ENCODE measurements at places on chromosomes 5 and 9.

DNA sequence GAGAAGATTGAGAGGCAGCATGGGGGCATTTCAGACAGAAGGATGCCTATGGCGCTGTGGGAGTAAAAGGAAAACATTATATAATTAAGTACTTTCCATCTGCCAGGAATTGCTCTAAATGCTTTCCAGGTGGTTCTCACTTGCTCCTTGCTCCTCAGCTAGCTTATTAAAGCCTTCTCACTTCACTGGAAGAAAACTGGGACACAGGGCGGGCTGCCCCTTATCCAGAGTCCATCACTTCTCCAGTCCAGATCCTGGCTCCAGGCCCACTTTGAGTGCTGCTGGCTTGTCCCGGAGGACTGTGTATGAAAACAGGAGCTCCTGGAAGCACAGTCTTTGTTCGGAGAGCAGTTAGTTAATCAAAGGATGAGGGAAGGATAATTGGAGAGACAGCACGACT lies 409.9 kb upstream of the ADAMTS16 start:
- no peak for DNase-seq

- DNase-seq, result no peak
These were observed 60.1 kb upstream of the UBAC1 start for GRCh38 chr9:136021171-136021871.

GRCh38 chr5:102561894-102562760 lies 63.3 kb upstream of the SLCO6A1 start:
- peak; percentile 3 for DNase-seq

DNA sequence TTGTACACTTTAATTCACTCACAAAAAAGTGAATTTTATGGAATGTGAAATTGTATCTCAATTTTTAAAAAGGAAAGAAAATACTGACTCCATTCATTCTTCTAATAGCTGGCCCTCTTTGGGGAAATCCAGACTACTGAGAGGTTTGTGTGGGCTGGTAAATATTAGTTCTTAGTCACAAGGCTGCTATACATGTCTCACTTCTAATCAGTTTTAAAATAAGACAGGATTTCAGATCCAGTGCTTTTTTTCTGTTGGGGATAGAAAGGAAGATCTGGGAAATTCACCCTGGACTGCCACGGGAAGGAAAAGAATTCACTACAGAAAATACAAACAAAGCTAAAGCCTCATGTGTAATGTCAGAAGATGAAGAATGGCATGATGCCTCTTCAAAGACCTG lies 32.7 kb upstream of the ADAMTSL1 start:
- no peak for DNase-seq

DNA sequence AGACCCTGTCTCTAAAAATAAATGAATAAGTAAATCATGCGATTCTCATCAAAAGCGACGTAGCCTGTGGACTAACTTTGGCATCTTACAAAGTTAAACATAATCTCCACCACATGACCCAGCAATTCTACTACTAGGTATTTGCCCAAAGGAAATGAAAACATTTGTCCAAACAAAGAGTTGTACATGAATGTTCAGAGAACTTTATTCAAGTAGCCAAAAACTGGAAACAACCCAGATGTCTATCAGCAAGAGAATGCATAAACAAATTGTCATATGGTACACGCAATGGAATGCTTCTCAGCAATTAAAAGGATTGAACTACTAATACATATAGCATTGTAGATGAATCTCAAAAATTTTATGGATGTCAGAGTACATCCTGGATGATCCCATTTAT lies 82.6 kb downstream of the ADRB2 start:
- no peak for DNase-seq

DNA sequence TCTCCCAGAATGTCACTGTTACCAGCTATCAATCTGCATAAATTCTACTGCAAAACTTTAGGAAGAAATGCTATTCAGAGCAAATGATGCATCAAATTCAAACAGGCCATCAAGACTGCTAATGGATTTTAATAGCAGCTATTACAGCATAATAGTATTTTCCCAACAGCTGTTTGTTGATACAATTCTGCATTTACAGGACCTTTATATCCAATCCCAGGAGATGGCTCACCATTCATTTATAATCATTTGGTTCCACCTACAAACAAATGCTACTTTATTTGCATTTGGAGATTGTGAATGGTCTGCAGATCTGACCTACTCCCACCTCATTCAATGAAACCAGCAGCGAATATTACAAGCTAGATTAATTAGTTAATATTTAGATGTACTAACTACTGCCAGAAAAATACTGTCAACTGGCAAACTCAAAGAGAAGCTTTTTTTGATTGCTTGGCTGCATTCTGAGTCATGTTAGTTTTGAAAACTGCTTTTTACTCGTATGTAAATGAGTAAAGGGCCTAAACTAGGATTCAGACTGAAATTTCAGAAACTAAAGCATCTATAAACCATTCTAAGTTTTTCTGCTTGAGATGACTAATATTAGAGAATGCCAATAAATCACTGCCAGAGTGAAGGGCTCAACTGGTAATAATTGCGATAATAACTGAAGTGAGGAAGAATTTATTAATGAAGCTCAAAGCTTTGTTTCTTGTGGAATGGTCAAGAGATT lies 7.1 kb upstream of the PCA3 start:
- no peak for DNase-seq

DNA sequence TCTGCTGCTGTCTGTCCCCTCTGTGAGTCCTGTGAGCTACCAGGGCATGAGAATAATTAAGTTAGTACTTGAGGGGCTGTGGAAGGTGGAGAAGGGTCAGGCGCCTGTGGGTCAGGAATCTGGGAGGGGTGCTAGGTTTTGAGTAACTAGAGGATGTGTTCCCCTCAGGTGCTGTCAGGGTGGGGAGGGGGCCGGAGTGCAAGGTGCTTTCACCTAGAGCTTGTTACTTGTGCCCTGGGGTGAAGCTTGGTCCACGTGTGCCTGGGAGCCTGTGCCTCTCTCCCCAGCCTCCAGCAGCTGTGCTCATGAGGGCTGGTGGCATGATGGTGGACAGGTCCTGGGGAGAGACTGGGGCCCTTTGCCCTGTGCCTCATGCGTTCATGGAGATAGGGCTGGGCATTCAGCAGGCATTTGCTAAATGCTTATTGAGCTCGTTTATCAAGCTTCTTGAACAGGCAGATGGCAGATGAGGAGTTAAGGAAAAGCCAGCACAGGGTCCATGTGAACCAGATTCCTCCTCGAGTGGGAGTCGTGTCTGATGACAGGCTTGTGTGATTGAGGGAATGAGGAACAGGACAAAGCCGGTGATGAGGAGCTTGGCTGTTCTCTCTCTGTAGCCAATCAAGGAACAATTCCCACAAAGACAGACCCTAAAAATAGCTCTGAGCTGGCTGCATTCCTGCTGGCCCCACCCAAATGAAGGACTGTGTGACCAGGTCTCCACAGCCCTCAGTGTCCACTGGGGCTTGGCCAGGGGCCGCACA lies 40.9 kb downstream of the CACNA1B start:
- DNase-seq, result no peak

DNA sequence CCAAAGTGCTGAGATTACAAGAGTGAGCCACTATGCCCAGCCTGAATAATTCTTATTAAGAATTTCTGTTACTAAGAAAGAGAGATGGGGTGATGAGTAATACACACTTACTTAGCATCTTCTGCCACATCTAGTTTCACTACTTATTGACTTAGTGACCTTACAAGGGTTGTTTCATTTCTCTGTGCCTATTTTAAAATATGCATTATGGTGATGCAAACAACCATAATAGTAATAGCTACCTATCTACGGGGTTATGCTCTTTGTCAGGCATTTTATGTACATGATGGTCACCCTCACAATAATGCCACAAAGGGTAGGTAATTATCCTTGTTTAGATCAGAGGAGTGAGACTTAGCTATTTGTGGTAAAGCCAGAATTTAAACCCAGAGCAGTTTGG lies 499.0 kb upstream of the SGCD start:
- DNase-seq, result no peak

GRCh38 chr5:67014957-67015400 lies 181.6 kb downstream of the CD180 start:
- DNase-seq, result no peak

- DNase-seq, result no peak
These were observed 1.9 kb upstream of the BRD3 start for GRCh38 chr9:134069480-134070399.

DNA sequence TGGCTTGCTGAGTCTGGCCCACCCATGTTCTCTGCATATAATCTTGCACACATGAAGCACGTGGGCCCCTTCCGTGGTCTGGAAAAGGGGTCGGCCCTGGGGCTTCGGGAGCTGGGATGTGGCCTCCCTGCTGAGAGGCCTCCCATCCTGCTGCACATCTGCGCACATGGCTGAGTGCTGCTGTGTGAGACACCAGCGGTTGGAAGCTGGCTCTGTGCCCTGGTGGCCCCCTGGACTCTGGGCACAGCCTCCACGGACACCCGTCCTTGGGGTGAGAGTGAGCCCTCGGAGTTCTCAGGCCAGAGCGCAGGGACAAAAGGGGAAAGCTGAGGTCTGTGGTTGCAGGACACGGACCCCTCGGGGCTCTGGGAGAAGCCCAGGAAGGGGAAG lies 115.8 kb downstream of the RXRA start:
- no peak for DNase-seq

GRCh38 chr9:95413793-95414192 lies 96.3 kb upstream of the FANCC start:
- DNase-seq, result no peak

GRCh38 chr5:88279584-88279983 lies 10.9 kb upstream of the TMEM161B start:
- DNase-seq, result no peak

GRCh38 chr5:68547622-68548021 lies 332.1 kb downstream of the PIK3R1 start:
- no peak for DNase-seq

GRCh38 chr5:169808118-169808581 lies 171.1 kb downstream of the DOCK2 start:
- DNase-seq, result no peak

- no peak for DNase-seq
These were observed 7.0 kb downstream of the HSPA9 start for GRCh38 chr5:138568061-138568824.

All from smooth muscle cell of the brain vasculature (primary cell).